Naive B cell (primary cell): ENCODE measurements at places on chromosomes 16 and 17. TPM values are rescaled to one million over a fixed set of nuclear protein-coding genes. Genes with fewer than 3 reads are reported as not detected.

- no peak for DNase-seq
Measured at GRCh38 chr17:69388822-69389442, 25.6 kb upstream of the MAP2K6 start.

DHRS7C gene
- not detected for polyA plus RNA-seq

- DNase-seq, result no peak
Measured at GRCh38 chr17:50127697-50128361, 2.1 kb downstream of the SAMD14 start.

- DNase-seq, result no peak
Measured at GRCh38 chr17:5915337-5915736, 154.8 kb upstream of the WSCD1 start.

DNA sequence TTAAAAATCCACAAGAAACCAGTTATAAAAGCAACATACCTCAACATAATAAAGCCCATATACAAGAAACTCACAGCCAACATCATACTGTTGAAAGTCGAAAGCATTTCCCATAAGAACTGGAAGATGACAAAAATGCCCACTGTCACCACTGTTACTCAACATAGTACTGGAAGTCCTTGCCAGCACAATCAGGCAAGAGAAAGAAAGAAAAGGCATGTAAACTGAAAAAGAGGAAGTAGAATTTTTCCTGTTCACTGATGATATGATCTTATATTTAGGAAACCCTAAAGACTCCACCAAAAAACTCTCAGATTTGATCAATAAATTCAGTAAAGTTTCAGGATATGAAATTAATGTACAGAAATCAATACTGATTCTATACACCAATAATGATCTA lies 45.1 kb downstream of the AHSP start:
- no peak for DNase-seq

GRCh38 chr17:21345236-21345635 lies 30.9 kb upstream of the KCNJ12 start:
- DNase-seq, result no peak

GRCh38 chr16:78137782-78138616 lies 38.5 kb downstream of the WWOX start:
- DNase-seq, result peak; percentile 39
